Astrocyte of the cerebellum (primary cell): ENCODE measurements at places on chromosomes 3 and 15.

DNA sequence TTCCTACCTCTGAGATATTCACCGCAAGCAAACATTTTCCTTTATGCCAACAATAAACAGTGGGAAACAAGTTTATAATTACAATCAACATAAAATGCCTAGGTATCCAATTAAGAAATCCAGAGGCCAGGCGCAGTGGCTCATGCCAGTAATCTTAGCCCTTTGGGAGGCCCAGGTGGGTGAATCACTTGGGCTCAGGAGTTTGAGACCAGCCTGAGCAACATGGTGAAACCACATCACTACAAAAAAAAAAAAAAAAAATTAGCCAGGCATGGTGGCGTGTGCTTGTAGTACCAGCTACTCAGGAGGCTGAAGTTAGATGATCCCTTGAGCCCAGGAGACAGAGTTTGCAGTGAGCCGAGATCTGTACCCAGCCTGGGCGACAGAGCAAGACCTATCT is 17.3 kb downstream of the TBC1D2B start:
- no peak for DNase-seq

DNA sequence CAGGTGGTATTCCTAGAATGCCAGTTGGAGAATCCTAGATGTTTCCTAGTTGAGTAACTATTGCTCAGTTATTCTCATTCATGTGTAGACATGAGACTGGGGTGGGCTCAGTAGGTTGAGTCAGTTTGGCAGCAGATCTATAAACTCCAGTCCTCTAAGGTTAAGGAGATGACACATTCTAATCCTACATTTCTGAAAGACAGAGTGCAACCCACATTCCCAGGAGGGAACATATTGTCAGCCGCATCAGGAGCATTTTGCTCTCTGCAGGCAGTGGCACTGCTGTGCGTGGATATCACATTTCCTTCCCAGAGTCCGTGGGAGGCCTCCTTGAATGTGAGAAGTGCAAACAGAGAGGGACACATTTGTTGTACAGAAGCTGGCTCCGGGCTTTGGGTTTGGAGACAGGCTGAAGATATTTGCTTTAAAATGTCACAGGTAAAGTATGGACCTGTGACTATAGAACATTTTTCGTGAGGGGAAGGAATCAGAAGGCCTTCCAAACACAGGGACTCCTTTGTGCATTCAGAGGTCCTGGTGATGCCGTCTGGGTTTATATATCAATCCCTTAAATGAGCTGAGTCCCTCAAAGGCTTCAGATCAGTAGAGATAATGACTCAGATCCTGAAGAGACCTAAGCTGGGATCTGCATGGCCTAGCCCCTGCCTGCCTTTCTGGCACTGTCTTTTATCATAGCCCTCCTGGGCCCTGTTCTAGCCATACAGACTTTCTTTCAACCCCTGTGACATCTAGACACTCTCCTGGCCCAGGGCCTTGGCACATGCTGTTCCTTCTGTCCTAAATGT is 156.5 kb downstream of the CADPS start:
- DNase-seq: peak; percentile 5

DNA sequence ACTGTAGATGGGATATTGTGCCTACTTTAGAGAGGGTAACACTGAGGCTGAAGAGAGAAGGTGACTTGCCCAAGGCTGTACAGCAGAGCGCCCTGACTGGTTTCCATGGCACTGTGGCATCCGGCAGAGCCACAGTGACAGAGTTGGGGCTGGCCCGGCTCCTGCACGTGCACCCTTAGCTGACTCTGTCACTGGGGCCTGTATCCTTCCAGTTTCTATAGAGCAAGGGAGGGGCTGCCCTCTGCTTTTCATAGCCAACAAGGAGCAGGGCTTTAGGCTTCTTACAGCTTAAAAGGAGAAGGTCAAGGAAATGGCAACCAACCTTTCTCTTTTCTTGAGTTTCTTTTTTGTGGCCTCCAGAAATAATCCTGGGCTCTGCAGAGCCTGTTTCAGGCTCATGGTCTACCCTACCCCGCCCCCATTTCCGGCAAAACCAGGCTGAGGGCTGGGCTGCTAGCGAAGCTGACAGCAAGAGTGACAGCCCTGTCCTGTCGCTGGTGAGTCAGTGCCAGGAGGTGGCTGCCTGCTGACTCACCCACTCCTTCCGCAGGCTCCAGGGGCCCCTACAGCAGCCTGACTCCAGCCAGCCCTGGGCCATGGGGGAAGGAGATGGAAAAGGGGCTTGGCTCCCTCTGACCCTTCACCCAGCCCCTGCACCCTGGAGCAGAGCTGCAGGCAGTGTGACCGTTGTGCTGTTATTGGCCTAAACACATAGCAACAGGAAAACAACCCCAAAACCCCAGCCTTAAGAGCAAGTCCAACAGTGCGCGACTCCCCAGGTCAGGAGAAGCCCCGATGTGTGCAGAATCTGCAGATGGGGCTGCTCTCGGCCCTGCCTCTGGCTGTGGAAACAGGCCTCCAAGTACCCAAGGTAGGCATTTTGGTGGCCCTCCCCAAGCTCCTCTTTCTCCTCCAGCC is 29.8 kb downstream of the SLC6A6 start:
- no peak for DNase-seq

- no peak for DNase-seq
Observed at GRCh38 chr15:22229990-22230819, 149.9 kb downstream of the OR4M2 start.

DNA sequence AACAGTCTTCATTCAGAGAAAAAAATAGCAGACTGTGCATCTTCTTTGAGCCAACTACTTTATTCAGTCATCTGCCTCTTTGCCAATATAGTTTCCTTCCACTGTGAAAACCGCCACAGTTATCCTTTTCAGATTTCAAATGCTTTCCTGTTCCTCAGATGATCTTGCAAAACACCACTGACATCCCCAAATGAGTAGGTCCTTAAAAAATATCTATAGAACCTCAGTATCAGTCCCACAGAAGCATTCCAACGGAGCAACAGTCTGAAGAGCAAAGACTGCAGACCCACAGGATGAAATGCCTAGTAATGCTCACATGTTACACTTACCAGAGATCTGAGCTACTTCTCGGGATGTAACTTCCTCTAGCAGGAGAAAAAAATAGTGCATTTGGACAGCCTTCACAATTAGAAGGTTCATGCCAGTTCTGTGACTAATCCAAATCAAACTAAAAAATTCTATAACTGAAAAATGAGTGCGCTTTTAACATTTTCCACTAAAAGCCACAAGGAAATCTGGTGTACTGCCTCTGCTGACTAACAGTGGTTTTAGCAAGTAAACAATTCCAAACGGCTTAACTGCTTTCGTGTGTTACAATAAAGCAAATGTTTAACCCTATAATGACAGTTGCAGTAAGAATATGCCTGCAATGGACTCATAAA is at the start of gene ANKRD28:
Gene ANKRD28, minus strand, starts transcription at position 338 of the 662 bp plus-strand sequence. CDS start 1,458 bp downstream, outside the sequence.
- peak; percentile 96 for DNase-seq
